ENCODE measurements at places on chromosomes 2 and 18.

DNA sequence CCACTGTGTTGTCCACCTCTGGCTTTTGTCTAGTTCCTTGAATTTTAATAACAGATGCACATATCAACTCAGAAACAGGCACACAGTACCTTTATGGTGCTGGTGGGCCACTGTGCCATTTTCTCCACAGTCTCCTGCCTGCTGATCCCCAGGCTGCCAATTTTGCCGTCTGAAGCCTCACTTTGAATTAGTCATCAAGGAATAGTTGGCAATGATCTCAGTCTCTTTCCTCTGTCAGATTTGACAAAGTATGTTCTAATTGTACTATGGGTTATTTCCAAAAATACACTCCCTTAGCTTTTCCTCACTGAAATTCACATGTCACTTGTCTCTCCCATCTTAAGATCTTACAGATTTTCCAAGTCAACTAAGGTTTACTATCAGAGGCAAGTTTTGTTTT lies 140.7 kb downstream of the ZNF516 start:
- no peak for DNase-seq

GRCh38 chr18:11752116-11752911 lies 63.2 kb downstream of the GNAL start:
- DNase-seq = no peak

DNA sequence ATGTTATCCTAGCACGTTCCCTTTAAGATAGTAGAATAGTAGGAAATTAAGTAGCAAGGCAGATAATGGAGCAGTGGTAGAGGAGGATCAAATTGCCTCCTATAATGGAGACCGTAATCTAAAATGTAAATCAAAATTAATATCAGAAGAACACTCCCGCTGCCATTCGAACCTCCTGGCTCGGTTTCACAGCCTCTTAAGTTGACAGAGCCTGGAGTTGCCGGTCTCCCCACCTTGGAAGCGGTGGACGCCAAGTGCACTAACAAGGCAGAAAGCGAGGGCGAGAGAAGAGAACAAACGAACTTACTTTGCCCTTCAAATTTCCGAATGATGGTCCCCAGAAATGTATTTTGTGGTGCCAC lies 450 bp downstream of the KCNH7 start:
- DNase-seq = no peak

DNA sequence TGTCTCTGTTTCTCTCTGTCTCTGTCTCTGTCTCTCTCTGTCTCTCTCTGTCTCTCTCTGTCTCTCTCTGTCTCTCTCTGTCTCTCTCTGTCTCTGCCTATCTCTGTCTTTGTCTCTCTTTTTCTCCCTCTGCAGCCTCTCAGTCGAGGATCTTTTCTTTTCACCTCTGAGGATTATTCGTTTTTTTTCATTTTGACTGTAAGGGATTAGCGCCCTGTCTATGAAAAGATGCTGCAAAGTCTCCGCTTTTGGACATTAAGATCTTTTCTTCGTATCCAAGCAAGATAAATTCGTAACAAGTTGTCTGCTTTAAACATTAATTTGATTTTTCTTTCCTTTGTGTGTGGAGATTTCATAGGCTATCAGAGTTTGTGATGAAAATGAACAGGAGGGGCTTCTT lies 191.2 kb upstream of the TPO start:
- no peak for DNase-seq

DNA sequence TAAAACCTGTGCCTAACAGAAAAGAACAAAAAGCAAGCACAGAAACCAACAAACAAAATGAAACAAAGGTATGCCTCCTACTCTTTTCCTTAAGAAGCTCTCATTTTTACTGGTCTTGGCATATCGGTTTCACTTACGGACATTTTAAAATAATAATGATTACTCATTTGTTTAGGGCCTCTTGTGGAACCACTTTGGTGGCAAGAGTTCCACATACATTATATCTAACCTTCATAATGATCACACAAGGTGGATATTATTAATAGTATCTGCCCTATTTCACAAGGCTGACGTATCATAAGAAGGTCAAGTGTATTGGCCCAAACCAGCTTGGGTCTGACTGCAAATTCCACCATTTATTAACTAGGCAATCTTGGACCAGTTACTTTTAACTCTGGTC lies 304.7 kb downstream of the TCF4 start:
- DNase-seq = no peak

- DNase-seq = no peak
These were observed 3.3 kb downstream of the MYCN start for GRCh38 chr2:15943378-15944280.

GRCh38 chr18:11963991-11964484 lies 17.3 kb upstream of the IMPA2 start:
- no peak for DNase-seq

- DNase-seq = no peak
These were observed 1109.7 kb downstream of the SOCS6 start for GRCh38 chr18:71398531-71398930.

DNA sequence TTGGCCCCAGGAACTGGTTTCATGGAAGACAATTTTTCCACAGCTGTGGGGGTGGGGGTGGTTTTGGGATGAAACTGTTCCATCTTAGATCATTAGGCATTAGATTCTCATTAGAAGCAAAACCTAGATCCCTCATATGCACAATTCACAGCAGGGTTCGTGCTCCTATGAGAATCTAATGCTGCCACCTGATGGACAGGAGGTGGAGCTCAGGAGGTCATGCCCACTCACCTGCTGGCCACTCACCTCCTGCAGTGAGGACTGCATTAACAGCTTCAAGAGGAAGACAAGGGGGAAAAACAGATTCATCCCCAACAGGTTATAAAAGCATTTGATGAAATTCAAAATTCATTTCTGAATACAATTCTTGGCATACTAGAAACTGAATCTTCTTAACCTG lies 38.5 kb downstream of the THAP4 start:
- DNase-seq = no peak

DNA sequence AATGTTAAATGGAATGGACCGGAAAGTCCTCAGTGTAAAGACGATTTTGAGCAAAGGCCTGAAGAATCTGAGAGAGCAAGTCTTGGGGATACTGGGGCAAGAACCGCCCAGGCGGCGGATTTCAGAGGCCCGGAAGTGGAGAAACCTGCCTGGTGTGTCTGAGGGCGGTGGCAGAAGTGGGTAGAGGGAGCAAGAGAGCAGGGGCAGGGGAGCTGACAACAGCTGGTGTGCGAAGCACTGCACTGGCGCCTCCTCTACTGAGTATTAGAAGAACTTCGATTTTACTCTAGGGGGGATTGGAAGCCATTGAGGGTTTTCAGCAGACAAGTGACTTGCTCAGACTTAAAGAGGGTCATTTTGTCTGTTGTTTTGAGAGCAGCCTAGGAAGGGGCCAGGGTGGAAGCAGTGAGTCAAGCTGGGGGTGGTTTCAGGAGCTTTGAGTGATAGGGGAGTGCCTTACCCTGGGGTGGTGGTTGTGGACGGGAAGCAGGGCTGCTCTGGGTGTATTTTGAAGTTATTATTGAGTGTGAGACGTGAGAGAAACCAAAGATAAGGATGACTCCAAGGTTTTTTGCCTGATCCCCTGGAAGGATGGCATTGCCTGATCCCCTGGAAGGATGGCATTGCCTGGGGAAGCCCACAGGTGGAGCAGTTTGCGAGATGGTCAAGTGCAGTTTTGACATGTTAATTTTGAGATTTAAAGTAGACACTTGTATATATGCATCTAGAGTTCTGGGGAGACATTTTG lies 52.5 kb downstream of the ZNF236 start:
- peak; percentile 48 for DNase-seq

DNA sequence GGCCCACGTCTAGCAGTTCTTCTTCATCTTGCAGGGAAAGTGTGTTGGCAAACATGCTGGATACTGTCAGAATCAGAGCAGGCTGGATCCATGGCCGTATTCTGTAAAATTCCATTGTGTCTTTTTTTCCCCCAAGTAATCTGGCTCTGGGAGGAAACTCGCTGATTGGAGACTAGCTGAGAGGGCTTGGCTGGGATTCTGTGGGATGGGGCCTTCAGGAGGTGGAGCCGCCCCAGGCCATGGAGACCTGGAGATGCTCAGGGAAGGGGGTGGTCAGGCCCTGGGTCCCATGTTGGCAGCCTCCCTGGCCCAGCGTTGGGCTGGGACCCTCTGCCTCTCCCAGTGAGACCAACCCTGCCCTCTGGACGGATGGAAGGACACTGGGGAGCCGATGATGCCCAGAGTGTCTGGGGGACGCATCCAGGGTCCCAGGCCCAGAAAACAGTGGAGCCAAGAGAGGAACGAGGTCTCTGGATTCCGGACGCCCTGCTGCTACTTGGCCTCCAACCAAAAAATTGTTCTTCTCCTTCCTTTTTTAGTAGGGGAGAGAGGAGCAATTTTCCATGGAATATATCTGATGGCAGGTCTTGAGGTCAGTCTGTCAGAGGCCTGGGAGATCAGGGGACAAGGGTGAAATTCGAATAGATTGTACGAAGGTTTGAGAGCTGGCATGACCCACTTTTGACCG lies 114.5 kb downstream of the AGAP1 start:
- DNase-seq = no peak

GRCh38 chr2:178859730-178860129 lies 52.5 kb upstream of the TTN start:
- DNase-seq = no peak

- DNase-seq = no peak
These were observed 37.1 kb downstream of the SNTG2 start for GRCh38 chr2:987789-988188.

DNA sequence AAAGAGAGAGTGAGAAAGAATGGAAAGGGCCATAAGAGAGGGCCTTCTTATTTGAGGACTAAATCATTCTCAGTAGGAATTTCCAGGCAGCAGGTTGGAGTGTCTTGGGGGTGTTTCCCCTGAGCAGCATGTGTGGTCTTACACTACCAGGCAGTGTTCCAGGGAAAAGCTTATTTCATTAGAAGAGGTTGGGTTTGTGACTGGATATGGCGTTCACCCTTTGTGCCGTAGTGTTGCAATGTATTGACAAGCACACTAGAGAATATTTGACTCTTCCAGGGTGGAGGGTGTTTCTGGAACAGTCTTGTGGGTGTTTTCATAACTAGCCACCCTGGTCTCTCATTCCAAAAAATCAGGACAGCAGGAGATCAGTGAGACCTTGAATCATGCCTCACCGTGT lies 105.5 kb downstream of the NRP2 start:
- no peak for DNase-seq

DNA sequence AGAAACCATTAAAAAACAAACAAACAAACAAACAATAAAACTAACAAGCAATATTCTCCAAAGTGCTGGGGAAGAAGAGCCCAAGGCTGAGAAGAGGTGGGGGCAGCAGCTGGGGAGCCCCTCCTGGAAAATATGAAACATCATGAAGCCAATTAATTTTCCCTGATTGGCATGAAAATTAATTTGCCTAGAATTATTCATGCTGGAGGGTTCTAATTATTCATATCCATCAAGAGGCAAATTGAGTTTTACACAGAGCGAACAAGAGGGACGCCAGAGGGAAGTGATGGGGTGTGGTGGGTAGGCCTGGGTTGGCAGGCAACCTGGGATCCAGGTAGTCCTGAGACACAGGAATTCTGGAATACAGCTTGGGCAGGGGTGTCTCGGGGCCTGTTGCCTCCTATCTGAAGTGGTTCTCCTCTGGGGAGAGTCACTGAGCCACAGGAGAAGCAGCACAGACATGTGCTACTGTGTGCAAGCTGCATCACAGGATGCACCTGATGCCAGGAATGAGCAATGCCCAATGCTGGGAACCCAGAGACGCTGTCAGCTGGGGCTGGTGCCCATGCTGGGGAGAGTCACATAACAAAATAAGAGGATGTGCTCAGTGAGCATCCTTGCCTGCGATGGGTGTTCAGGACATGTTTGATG lies 100.5 kb downstream of the TEX51 start:
- no peak for DNase-seq

DNA sequence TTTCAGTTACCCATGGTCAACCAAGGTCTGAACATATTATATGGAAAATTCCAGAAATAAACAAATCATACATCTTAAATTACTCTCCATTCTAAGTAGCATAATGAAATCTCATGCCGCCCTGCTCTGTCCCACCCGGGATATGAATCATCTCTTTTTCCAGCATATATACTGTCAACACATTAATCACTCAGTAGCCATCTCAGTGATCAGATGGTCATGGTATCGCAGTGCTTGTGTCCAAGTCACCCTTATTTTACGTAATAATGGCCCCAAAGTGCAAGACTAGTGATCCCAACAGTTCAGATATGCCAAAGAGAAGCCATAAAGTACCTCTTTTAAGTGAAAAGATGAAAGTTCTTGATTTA lies 43.8 kb downstream of the OSBPL6 start:
- no peak for DNase-seq

- no peak for DNase-seq
These were observed 43.7 kb upstream of the CAB39 start for GRCh38 chr2:230668939-230669303.

DNA sequence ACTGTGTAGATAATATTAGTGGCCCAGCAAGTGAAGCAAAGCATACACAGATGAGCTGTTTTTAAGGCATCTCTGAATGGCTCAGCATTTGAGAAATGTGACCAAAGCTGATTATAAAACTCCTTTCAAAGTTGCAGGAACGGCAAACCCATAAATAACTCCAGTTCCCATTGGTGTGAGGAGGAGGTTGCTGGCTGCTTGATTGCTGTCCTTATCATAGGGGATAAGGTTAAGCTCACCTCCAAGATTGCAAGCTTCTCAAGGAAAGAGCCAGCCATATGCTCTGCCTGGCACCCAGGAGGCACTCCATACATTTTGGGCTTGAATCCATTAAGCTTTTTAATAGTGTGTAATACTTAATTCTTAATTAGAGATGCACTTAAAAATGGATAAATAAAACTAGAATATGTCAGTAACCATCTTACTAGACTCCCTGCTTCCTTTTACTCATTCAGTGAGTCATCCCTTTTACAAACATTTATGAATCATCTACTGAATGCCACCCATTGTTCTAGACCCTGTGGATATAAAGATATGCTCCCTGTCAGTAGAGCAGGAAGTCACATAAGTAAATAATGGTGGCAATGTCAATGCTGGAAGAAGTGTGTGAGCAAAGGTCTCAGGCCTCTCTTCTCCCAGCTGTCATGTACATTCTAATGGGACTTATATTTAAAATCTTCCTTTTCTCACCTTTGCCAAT lies 99.3 kb downstream of the SPATS2L start:
- no peak for DNase-seq

DNA sequence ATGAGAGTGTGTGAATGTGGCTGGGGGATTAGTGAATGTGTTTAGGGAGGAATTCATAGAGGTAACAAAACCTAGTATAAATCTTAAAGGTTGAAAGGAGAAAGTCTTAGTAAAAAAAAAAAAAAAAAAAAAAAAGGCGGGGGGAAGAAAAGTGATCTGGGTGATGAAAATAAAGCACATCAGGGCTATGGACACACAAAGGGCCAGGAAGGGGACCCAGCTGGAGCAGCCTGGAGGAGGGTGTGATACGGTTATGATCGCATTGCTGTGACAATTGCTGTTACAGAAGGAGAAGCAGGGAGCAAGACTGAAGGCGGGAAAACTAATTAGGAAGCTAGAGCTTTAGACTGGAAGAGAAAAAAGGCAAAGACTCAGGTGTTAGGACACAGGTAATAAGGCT lies 85.4 kb downstream of the DLGAP1 start:
- no peak for DNase-seq

- peak; percentile 33 for DNase-seq
These were observed 57.1 kb downstream of the RMDN2 start for GRCh38 chr2:37982147-37982582.

GRCh38 chr2:147688242-147688641 lies 156.6 kb upstream of the ACVR2A start:
- no peak for DNase-seq

- DNase-seq = no peak
These were observed 89.7 kb downstream of the TMEM247 start for GRCh38 chr2:46569061-46569560.
